ENCODE measurements at places on chromosomes 5 and 9.
A peak's percentile ranks its signal among the peaks of the same experiment; 100 is the strongest.

GRCh38 chr9:127921557-127922120 is 4.8 kb upstream of the ST6GALNAC4 start:
- DNase-seq, result peak; percentile 61

DNA sequence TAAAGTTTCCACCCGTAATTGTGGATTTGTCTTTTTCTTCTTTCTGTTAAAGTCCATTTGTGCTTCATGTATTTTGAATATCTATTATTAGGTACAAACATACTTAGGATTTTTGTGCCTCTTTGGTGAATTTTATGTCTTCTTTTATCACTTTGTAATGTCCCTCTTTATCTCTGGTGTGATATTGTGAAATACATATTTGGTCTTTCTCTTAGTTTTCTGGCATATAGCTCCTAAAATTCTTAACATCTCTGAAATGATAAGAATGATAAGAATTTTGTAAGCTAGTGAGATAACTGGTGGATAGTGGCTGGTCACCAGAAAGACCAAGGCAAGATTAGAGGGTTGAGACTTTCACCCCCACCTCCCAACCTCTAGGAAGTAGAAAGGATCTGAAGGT is 111.1 kb downstream of the KCTD16 start:
- no peak for DNase-seq

- no peak for DNase-seq
Observed at GRCh38 chr5:177426566-177427210, at the start of gene GRK6. GRK6 (plus strand) TSS chr5:177426676; CDS start chr5:177426846, 170 bp downstream.

DNA sequence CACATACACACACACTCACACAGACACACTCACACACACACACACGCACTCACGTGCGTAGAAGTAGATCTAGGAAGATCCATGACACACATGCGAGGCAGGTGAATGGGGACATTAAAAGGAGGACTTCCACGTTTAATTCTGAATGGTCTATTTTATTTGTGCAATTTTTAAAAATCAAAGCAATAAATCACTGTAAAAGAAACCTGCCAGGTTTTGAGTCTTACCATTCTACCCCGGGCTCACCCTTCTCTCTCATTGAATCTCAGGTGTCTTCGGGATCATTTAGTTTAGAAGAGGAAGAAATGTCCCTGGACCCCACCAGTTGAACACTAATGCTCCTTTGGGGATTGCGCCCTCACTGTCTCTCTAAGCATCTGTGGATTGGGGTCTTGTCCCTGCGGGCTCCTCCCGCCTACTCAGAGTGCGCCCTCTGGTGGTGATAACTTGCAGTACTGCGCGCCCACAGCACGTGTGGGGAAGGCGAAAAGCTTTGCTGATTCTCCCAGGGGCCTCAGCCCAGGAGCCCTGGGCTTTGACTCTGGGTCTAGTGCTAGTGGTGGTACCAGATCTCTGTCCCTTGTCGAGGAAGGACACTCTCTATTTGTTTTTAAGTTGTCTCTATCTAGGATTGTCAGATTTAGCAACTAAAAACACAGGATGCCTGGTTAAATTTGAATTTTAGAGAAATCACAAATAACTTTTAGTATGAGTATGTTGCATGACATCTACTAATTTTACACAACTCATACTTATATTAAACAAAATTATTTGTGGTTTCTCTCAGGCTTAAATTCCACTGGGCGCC is 34.8 kb downstream of the BOD1 start:
- DNase-seq, result no peak

DNA sequence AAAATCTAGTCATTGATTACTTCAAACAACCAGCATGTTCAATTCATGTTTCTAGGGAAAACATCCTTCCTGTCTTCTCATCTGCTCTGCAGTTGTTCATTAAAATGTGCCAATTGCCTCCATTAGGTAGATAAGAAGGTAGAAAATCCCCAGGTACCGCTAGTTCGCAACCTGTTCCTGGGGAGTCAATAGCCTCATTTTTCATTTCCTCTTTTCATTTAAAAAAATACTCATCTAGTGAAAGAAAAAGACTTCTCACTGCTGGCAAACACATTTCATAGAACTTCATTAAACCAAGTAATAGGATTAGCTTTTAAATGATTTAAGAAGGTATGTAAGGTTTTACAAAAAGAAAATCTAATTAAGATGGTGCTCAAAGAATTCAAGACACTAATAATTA is 113.3 kb downstream of the MARCHF11 start:
- DNase-seq, result no peak

DNA sequence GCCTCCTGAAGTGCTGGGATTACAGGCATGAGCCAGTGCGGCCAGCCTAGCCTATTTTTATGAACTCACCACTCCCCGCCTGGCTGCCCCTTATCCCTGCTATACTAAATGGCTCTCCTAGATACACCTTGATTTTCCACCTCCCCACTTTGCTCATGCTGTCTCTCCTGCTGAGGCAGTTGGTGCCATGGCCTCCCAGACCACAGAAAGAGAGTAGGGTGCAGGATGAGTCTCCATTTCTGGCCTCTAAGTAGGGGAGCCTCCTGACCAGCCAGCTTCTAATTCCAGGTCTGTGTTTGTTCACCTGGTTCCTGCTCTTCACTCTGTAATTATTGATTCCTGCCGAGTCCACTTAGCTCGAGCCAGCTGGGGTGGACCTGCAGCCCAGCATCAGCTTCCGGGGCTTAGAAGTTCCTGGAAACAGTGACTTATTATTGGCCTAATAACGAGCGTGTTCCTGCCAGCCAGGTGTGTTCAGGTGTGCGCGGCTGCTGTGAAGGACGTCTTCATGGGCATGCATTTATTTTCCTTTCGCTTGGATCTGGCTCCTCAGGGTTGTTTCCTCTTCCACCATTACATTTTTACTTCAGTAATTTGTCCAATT is 34.0 kb downstream of the ZNF618 start:
- no peak for DNase-seq
